ENCODE measurements at places on chromosomes 16 and 17. TPM values are rescaled to one million over a fixed set of nuclear protein-coding genes. Genes with fewer than 3 reads are reported as not detected.

DNA sequence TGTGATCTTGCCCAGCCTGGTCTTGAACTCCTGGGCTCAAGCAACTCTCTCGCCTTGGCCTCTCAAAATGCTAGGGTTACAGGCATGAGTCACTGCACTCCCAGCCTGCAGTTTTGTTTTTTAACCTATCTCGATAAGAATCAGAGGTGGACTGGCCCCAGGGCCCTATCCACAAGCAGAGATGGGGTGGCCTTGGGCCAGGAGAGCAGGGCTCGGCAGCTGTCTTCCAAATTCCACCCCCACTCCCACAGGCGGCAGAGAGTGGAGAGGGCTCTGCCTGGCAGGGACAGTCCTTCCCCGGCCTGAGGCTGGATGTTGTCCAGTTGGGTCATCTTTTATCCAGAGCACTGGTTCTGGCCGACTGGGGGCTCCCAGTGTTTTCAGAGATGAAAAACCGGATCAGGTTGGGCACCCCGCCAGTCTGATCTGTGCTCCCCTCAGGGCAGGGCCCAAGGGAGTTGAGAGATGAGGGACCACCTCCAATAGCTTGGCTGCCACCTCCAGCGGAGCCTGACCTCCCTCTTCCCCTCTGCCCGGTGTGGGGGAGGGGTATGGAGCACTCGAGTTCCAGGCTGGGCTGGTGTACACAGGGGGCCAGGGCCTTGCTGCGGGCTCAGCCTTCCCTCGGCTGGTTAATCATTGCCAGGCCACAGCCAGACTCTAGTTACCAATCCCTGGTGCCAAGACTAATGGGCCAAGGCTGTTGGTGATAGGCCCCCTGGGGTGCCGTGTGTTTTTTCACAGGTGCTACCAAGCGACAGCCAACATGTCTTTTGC is 30.3 kb upstream of the MYO15B start:
- DNase-seq = no peak
- no peaks in the 10 kb centered on the region for H3K36me3 ChIP-seq
- no peak overlapping the region for H3K4me3 ChIP-seq
- H3K27me3 ChIP-seq = no peaks in the 10 kb centered on the region
- H3K27ac ChIP-seq = no peak overlapping the region

The CD79B gene
- polyA plus RNA-seq = 0.07 TPM

DNA sequence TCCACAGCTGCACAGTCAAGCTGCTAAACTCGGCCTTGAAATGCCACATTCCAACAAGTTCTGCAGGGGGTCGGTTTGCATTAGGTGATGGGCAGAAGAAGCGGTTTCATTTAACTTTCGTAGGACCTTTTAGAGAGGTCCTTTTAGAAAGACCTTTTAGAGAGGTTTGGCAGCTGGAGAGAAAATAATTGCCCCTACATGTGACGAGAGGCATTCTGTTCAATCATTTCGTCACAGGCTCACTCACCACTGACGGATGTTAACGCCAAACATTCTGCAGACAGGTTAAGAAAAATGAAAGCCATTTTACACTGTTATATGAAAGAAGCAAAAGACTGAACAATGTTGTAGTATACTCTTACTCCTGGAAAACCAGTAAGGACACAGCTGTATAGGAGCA is 76.5 kb upstream of the ZNF423 start:
- no peaks in the 10 kb centered on the region for H3K36me3 ChIP-seq
- DNase-seq = no peak
- H3K27ac ChIP-seq = no peak overlapping the region

- no peak overlapping the region for H3K27ac ChIP-seq
- H3K36me3 ChIP-seq = no peaks in the 10 kb centered on the region
- DNase-seq = no peak
Observed at GRCh38 chr16:82236415-82236814, 66.4 kb upstream of the MPHOSPH6 start.

DNA sequence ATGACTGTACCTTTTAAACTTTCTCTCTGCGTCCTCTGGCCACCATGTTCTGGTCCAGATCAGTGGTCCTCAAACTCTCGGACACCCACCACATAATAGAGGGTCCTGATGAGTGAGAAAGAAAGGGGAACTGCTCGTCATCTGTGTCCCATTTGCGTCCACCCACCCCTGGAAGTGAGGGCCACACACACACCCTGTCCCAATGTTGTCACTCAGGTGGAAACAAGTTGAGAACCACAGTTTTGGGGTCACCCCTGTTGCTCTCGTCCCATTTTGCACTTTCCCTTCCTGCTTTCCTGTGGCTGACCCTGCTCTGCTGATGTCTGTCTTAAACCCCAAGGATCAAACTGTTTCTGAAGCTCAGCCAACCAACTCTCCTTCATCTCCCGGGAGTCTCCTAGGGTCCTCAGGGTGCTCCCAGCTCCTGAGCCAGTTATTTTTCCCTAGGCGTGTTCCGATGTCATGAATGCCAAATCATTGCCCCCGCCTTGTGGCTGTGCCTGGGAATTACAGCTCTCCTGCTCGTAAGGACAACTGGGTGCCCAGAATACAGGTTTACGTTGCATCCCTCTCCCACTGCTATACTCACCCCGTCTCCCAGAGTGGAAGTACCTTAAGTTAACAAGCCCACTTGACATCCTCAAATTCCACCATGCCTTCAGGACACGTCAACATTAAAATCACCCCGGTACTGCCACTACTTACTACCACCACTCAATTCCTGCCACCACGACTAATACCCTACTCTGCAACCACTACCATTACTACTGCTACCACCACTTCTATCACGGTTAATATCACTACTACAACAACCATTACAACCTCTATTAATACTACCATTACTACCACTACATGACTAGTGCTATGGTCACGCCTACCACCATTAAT is 26.0 kb upstream of the HNF1B start:
- H3K36me3 ChIP-seq = no peaks in the 10 kb centered on the region
- DNase-seq = no peak
- no peak overlapping the region for H3K27ac ChIP-seq
- no peak overlapping the region for H3K4me3 ChIP-seq
- H3K27me3 ChIP-seq = no peaks in the 10 kb centered on the region

GRCh38 chr17:81413497-81414135 is 18.4 kb downstream of the BAHCC1 start:
- no peak overlapping the region for H3K27ac ChIP-seq
- no peaks in the 10 kb centered on the region for H3K36me3 ChIP-seq
- H3K27me3 ChIP-seq = no peaks in the 10 kb centered on the region

DNA sequence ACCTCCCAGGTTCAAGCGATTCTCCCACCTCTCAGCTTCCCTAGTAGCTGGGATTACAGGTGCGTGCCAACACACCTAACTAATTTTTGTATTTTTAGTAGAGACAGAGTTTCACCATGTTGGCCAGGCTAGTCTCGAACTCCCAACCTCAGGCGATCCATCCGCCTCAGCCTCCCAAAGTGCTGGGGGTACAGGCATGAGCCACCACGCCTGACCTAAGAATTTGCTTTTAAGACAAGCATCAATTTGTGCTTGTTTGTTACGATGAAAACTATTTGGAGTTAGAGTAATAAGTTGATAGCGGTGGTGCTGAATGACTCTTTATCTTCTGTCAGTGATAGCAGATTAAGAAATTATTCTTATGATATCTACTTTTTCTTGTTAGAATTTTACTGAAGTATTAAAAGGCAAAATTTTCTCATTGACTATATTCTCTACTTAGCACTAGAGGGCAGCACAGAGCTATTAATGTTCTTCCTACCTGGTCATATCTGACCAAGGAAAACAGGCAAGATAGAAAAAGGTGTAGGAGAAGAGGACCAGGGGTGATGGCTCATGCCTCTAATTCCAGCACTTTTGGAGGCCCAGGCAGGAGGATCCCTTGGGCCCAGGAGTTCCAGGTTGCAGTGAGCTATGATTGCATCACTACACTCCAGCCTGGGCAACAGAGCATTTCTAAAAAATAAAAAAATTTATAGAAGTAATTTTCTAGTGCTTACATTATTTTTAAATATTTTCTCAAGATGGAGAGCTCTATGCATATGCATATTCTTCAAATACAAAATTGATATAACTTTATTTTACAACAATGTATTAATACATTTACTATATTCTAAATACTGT is 24.5 kb downstream of the STXBP4 start:
- no peaks in the 10 kb centered on the region for H3K27me3 ChIP-seq
- H3K4me3 ChIP-seq = no peak overlapping the region
- H3K27ac ChIP-seq = no peak overlapping the region
- H3K4me1 ChIP-seq = no peaks in the 10 kb centered on the region
- peaks cover 1% of the 10 kb centered on the region for H3K36me3 ChIP-seq

DNA sequence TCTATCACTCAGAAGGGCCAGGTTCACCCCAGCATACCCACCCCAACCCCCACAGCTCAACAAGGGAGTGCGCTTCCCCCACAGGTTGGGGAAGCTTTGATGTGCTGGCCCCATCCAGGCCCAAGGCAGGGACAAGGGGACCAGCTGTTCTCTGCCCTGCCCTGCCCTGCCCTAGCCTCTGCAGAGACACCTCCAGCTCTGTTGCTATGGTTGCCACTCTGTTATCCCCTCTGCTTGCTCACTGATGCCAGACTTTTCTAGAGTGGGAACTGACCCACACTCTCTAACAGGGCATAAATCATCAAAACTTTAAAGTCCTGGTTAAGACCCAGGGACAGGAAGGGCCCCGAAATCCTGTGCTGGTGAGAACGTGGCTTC is 50.4 kb upstream of the ENPP7 start:
- H3K27ac ChIP-seq = no peak overlapping the region
- H3K27me3 ChIP-seq = peaks cover 19% of the 10 kb centered on the region
- no peaks in the 10 kb centered on the region for H3K4me1 ChIP-seq
- no peaks in the 10 kb centered on the region for H3K36me3 ChIP-seq

DNA sequence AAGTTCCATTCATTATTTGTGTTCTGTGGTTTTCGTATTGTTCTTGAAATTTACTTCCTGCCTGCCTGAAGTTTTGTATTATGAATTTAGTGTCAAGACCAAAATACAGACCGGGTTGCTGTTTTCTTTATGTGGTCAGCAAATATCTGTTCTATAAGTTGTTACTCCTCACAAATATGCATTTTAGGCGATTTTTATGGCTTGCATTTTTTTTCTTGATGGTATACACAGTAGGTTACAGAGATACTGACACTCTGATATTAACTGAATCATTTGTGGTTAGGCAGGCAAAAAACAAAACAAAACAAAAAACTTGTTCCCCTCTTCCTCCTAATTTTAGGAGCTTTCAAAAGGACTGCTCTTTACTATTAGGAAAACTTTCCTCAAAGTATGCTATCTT is 52.6 kb downstream of the BCAS3 start:
- H3K27ac ChIP-seq = no peak overlapping the region
- H3K36me3 ChIP-seq = no peaks in the 10 kb centered on the region
- no peaks in the 10 kb centered on the region for H3K27me3 ChIP-seq
- H3K4me3 ChIP-seq = no peak overlapping the region
- H3K4me1 ChIP-seq = no peaks in the 10 kb centered on the region

The HAP1 gene
- 0.95 TPM for polyA plus RNA-seq

DNA sequence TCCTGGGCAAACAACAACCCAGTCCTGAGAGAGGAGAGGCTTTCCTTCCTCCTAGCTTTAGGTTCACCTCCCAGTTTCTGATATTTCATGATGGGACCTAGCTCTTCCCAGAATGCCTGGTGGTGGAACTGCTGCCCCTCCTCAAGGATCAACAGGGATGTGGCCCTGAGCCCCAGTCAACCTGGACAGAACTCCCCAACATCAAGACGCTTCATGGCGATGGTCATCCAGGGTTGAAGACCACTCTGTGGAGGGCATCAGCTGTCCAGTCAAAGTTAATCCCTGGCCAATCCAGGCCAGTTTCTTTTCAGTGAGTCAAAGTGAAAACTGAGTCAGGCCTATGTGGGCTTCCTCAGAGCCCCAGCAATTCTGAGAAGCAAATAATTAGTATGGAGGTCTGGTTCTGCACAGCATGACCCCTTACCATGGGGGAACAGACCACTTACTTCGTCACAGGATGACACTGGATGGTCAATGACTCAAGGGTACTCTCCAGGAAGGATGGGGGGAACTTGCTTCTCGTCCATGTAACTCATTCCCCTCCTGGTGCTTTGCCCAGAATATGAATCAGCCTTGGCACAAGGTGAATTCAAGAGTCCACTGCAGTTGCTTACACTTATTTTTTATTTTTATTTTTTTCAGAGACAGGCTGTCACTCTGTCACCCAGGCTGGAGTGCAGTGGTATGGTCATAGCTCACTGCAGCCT is 14.7 kb upstream of the XYLT2 start:
- H3K27ac ChIP-seq = no peak overlapping the region
- DNase-seq = no peak
- no peak overlapping the region for H3K4me3 ChIP-seq
- H3K4me1 ChIP-seq = no peaks in the 10 kb centered on the region
- no peaks in the 10 kb centered on the region for H3K27me3 ChIP-seq
- H3K36me3 ChIP-seq = no peaks in the 10 kb centered on the region

- H3K36me3 ChIP-seq = no peaks in the 10 kb centered on the region
- no peak for DNase-seq
- no peak overlapping the region for H3K4me3 ChIP-seq
- no peak overlapping the region for H3K27ac ChIP-seq
- peaks cover 4% of the 10 kb centered on the region for H3K27me3 ChIP-seq
Observed at GRCh38 chr16:56294579-56294978, 103.3 kb downstream of the GNAO1 start.

The SLC5A11 gene
- 0.07 TPM for polyA plus RNA-seq

The SULT1A1 gene
- 1.2 TPM for polyA plus RNA-seq

DNA sequence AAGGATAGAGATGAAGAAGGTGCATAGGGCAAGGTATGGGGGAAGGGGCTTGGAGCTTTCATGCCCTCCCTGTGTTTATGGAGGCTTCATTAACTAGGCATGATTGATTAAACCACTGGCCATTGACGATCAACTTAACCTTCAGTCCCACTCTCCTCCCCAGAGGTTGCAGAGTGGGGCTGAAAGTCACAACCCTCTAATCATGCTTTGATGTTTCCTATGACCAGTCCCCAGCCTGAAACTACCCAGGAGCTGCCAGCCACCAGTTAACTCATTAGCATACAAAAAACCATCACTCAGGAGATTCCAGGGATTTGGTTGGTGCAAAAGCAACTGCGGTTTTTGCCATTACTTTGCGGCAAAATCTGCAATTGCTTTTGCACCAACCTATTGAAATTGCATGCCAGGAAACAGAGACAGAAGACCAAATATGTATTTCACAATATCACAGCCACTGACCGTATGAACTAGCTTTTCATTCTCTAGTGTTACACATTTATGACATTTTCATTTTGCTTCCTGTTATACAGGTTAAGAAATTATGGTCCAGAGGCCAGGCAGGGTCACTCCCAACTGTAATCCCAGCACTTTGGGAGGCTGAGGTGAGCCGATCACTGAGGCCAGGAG is 5.4 kb downstream of the GFOD2 start:
- H3K36me3 ChIP-seq = peaks cover 3% of the 10 kb centered on the region
- no peaks in the 10 kb centered on the region for H3K27me3 ChIP-seq
- H3K4me1 ChIP-seq = peaks cover 11% of the 10 kb centered on the region

The KRT33A gene
- polyA plus RNA-seq = not detected
